Stimulated activated CD8-positive, alpha-beta memory T cell treated with anti-CD3 and anti-CD28 coated beads, Interleukin-2, amount 100 ng/mL, for 1 hour (primary cell): ENCODE measurements at places on chromosomes 3 and 15.

- DNase-seq = no peak
Measured at GRCh38 chr3:182124187-182124586, 412.5 kb downstream of the SOX2 start.

GRCh38 chr3:124558991-124559845, 171.0 kb upstream of the UMPS start:
- no peak for DNase-seq

DNA sequence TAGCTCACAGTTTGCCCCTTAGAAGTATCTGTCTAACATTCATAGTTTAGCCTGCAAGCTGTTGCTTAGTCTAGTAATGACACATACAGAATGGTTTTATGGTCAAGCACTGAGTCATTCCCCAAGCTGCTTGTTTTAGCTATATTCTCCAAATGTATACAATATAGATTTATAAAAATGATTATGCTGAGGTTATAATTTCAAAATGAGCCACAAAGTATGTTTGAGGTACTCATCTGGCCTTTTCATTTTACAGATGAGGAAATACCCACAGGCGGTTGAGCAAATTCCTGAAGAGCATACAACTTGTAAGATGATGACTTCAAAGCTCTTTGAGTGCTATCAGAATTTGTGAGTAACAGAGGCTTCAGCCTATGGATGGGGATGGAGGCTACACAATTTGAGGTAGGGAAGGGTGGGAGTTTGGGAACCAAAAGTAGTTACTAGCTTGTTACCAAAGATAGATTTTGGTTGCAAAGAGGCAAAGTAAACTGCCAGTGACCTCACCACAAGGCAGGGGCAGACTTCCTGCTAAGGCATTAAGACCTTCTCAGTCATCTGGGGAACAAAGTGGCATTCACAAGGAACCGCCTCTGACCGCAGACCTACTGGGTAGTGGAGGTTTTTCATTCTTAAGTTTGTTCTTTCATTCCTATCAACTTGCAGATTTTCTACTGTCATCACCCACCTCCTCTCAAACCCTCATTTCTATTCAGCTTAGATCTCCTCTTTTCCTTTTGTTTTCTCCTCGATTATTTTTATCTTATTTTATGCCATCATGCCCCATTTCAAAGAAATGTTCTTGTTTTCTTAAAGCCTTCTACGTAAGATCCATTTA, 257.2 kb upstream of the NECTIN3 start:
- DNase-seq = no peak

- no peak for DNase-seq
Measured at GRCh38 chr3:111739311-111739911, 119.7 kb upstream of the PHLDB2 start.

- DNase-seq = no peak
Measured at GRCh38 chr3:33395900-33396299, 44.3 kb downstream of the UBP1 start.

DNA sequence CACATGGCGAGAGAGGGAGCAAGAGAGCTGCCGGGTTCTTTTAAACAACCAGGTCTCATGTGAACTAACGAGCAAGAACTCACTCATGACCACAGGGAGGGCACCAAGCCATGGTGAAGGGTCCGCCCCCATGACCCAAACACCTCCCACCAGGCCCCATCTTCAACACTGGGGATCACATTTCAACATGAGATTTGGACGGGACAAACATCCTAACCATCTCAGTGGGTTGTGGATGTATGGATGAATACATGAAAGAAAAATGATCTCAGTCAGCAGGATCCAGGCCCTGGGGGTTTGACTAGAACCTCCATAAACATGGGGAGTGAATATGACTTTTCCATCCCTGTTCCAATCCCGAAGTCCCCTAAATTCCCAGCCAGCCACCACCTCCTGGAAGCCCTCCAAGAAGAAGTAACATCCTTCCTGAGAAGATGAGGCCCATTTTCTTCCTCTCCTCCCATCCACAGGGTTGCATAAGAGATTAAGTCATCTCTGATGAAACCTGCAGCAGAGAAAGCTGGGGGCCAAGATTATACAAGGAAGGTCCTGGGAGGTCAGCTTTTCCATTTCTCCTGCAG, 9.5 kb downstream of the CAV3 start:
- no peak for DNase-seq

- DNase-seq = no peak
Measured at GRCh38 chr3:112974178-112974517, 755 bp downstream of the CD200R1 start.

DNA sequence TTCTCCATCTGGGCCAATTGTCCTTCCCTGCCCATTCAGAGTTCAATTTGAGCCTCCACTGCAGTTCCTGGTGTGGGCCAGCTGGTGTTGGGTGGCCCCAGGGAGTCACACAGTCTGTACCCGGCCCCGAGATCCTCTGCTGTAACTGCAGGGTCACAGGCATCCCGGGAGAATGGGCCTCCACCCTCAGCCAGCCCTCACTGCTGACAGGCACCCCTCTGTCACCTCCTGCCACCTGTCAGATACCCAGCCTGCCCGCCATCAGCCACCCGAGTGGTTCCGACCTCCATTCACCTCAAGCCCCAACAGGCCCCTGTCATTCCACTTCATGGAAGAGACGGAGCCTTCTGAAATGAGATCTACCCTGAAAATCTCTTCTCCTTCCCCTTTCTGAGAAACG, 73.2 kb downstream of the ST8SIA2 start:
- DNase-seq = no peak

- no peak for DNase-seq
Measured at GRCh38 chr3:126782536-126782935, 78.5 kb downstream of the CHCHD6 start.

GRCh38 chr3:191412759-191413158, 48.2 kb upstream of the PYDC2 start:
- DNase-seq = no peak

DNA sequence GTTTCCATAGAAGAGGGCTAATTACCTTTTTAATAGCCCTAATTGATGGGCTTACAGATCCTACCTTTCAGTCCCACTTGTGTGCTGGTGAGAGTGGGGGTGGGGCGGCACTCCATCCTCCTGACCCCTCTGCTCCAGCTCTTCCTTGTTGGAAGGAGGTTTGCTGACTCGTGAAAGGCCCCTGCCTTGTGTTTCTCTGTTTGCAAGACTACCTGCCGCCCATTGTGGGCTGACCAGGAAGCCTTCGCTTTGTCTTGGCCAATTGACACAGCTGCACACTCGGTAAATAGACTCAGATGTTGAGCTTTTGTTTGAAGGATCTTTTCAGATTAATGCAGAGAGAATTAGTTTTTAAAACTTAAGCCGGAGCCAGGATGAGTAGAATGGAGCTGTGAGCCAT, 197.3 kb upstream of the HES1 start:
- no peak for DNase-seq

- no peak for DNase-seq
Measured at GRCh38 chr15:83066034-83066733, 868 bp downstream of the BTBD1 start.

GRCh38 chr15:98737721-98738120, 89.4 kb downstream of the IGF1R start:
- no peak for DNase-seq

DNA sequence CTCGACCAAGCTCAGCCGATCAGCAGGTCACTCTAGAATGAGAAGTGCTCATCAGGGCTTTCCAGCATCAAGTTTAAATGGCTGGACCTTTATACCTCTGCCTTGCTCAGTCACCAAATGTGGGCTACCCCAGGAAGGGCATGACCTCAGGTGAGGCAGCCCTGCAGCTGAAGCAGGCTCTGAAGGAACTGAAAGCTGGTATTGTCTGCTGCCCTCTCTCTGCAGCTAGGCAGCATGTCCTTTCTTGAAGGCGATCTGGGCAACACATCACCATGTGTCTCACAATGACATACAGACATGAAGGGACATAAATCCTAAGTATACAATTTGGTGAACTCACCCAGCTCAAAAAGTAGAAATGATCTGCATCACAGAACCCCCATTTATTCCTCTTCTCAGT, 38.7 kb upstream of the ARID3B start:
- DNase-seq = no peak

DNA sequence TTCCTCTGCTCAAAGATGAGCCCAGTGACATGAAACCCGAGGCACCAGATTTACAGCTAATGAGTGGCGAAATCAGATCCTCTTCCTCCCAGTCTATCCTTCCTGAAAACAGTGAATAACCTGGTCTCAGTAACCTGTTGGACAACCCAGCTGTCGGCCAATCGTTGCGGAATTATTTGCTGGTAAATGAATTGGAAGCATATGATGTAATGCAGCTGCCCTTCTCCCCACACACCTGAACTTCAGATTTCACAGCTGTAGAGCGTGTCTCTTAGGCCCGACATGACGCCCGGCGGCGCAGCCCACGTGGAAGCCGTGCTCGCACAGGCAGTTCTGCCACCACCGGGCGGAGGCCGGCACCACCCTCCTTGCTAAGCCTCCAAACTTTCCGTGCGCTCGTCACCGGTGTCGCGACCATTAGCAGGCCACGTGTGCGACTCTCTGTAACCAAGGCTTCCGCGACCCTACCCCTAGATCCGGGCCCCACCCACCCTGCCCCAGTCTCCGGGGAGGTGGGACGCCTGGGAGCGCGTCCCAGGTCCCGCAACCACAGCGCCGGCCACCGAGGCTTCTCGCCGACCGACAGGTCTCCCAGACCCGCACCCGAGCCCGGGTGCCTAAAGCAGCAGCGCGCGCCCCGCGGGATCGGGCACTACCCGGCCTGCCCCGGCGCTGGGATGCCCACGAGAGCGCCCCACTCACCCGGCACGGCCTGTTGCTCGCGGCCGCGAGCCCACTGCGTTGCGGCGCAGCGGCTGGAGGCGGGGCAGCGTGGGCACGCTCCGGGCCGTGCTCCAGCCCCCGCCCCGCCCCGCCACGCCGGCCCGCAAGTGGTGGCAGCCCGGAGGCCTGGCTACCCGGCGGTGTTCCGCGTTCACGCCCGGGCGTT, at the start of gene RIOX2:
Gene RIOX2, minus strand, starts transcription at position 753 of the 889 bp plus-strand sequence. CDS start 4,838 bp downstream, outside the sequence.
- peak; percentile 34 for DNase-seq

- DNase-seq = no peak
Measured at GRCh38 chr3:17207019-17207418, 322.3 kb downstream of the PLCL2 start.

- DNase-seq = no peak
Measured at GRCh38 chr3:172799246-172799645, 48.7 kb downstream of the ECT2 start.

- DNase-seq = no peak
Measured at GRCh38 chr3:43998836-43999727, 242.6 kb upstream of the TOPAZ1 start.

DNA sequence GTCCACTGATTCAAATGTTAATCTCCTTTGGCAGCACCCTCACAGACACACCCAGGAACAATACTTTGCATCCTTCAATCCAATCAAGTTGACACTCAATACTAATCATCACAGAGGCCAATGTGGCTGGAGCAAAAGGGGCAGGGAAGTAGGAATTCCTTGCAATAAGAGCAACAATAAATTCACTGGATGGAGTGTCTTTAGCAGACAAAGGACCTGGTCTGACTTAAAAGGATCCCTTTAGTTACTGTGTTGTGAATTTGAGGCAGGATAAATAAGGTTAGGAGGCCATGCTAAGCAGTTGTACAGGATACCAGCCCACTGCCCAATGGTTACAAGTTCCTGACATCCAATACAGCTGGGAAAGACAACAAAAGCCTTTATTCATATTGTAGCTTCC, 12.3 kb upstream of the GFM1 start:
- no peak for DNase-seq

- DNase-seq = no peak
Measured at GRCh38 chr3:177336873-177337450, 139.7 kb upstream of the TBL1XR1 start.

DNA sequence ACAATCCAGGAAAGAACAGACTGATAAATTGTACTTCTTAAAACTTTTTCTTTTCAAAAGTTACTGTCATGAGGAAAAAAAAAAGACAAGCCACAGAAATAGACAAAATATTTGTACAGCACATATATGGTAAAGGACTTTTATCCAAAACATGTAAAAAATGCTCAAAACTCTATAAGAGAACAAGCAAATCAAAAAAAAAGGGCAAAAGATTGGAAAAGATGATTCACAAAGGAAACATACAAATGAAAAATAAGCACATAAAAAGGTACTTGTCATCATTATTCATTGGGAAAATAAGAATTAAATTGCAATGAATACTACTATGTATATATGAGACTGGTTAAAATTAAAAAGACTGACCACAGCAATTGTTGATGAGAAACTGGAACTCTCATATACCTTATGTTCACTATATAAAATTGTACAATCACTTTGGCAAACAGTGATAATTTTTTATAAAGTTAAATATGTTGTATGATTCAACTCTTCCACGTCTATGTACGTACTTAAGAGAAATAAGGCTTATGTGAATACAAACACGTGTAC, 39.7 kb downstream of the DIPK2A start:
- no peak for DNase-seq

DNA sequence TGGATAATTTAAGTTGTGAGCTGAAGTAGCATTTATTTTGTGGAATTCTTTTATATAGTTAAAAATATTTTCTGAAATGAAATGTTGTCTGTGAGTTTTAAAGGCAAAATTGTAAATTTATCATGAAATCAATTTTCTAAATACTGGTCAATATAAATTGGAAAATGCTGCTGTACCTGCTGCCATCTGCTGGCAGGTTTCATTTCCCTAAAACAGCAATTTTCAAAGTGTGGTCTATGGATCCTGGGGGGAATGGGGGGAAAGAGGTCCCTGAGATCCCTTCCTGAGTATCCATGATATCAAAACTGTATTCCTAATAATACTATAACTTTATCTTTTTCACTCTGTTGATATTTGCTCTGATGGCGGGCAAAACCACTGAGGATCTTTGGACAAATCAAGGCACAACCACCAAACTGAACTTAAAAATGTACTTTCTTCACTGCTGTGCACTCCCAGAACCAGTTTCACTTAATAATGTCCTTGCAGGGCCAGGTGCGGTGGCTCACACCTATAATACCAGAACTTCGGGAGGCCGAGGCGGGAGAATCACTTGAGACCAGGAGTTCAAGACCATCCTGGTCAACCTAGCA, 17.2 kb upstream of the CCR4 start:
- no peak for DNase-seq

DNA sequence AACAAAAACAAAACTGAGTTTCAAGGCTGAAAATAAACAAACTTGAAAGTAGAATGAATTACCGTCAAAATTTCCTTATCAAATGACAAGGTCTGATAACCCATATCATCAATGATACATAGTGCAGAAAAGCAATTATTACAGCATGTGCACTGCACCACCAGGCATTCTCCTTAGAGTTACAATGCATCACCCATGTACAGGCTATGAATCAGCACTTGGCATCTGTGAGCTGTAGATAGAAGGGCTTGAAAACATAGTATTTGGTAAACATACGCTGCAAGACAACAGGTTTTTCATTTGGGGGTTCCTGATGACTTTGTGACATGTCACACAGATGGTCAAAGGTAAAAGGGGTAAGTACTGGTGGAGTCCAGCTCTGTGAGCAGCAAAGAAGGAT, 265.1 kb downstream of the CTNNB1 start:
- DNase-seq = no peak

GRCh38 chr3:123683505-123684154, 98.8 kb upstream of the HACD2 start:
- no peak for DNase-seq
